Kidney (tissue), 22 donors: ENCODE measurements at places on chromosomes 2 and 18.

- no peak overlapping the region for H3K27ac ChIP-seq
- no peak for DNase-seq
- no peak overlapping the region for H3K4me3 ChIP-seq
- no peaks in the 10 kb centered on the region for H3K4me1 ChIP-seq
- no peaks in the 10 kb centered on the region for H3K27me3 ChIP-seq
Measured at GRCh38 chr2:4053769-4054493, 350.6 kb downstream of the DCDC2C start.

- H3K4me3 ChIP-seq, result no peak overlapping the region
- no peaks in the 10 kb centered on the region for H3K4me1 ChIP-seq
- H3K27ac ChIP-seq, result no peak overlapping the region
- H3K36me3 ChIP-seq, result no peaks in the 10 kb centered on the region
- H3K27me3 ChIP-seq, result no peaks in the 10 kb centered on the region
- DNase-seq, result no peak
Measured at GRCh38 chr18:11383381-11383780, 226.0 kb upstream of the SLC35G4 start.

GRCh38 chr18:28045880-28046279 lies 131.1 kb downstream of the CDH2 start:
- no peaks in the 10 kb centered on the region for H3K4me1 ChIP-seq
- no peak for DNase-seq
- H3K27ac ChIP-seq, result no peak overlapping the region
- no peaks in the 10 kb centered on the region for H3K36me3 ChIP-seq
- no peaks in the 10 kb centered on the region for H3K27me3 ChIP-seq

DNA sequence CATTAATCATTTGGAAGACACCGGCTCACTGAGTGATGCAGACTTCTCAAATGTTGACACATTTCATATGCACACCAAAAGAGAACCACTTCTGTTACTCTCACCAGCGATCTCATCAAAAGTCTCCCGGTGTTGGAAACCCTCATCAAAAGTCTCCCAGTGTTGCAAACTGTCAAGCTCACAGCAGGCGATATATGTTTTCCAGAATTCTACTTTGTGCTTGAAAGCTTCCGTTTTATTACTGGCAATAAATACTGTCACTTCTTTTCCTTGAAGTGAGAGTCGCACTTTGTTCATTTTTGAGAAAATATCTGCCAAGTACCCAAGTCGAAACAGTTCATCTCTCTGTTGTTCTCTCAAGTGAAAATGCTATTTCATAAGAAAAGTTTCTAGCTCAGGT lies 20.5 kb downstream of the MLPH start:
- no peak overlapping the region for H3K27ac ChIP-seq
- no peak overlapping the region for H3K4me3 ChIP-seq
- peak; percentile 54 for DNase-seq
- H3K27me3 ChIP-seq, result no peaks in the 10 kb centered on the region
- H3K36me3 ChIP-seq, result no peaks in the 10 kb centered on the region

DNA sequence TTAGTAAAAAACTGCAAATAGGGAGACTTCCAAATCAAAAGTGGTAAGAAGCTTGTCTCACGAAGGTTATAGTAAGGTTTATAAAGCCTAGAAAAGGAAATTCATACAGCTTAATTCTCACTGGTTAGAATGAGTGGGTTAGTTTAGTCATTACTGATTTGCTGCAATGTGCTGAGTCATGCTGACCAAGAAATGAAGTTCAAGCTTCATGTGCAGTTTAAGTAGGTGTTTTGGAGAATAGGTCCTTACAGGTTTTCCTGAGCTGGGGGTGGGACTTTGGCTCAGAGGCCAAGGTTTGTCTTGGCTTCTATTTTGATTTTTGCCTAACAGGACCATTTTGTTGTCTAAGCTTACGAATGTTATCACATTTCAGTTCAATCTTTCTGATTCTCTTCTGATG lies 15.1 kb downstream of the CLIP4 start:
- DNase-seq, result no peak
- H3K4me3 ChIP-seq, result no peak overlapping the region
- H3K27me3 ChIP-seq, result no peaks in the 10 kb centered on the region
- no peak overlapping the region for H3K27ac ChIP-seq

DNA sequence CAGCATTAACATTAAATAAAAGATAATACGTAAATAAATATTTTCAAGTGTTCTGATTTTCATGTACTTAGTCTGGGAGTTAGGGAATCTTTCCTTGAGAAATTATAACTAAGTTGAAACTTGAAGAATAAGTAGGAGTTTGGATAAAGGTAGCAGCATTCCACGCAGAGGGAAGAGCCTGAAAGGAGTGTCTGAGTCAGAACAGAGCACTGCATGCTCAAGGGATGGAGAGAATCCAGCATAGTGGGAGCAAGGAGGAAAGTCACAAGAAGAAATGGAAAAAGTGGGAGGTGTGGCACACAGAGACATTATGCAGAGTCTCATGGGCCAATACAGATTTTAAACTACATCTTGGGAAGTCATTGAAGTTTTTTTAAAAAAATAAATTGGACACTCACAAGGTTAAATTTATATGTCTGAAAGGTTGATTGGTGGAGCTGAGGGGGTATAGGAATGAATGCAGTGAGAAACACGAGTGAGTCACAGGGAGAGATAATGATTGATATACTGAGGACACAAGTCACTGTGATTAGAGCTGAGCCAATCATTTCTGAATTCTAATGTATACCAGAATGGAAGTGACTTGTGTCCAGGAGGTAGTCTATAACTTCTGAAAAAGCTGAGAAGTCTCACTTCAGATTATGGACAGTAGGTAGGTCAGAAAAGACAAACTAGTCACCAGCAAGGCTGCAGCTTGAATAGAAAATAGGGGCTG lies 66.9 kb downstream of the ICOS start:
- no peak for DNase-seq
- no peaks in the 10 kb centered on the region for H3K4me1 ChIP-seq
- no peak overlapping the region for H3K4me3 ChIP-seq
- no peak overlapping the region for H3K27ac ChIP-seq
- no peaks in the 10 kb centered on the region for H3K27me3 ChIP-seq
- H3K36me3 ChIP-seq, result no peaks in the 10 kb centered on the region

DNA sequence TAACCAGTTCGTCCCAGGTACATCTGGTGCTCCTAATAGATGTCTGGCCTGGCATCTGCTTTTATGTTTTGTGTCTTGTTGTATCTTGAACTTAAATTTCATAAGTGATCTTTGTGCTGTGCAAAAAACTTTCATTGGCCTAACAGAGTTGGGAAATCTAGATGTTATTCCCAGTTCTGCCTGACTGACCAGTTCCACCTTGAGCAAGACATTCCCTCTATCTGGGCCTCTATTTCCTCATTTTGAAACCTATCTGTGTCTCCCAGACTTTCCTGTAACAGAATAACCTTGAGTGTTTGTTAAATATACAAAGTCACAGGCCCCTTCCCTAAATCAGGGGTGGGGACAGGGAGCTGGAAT lies 90.5 kb upstream of the MSH2 start:
- H3K4me3 ChIP-seq, result no peak overlapping the region
- H3K4me1 ChIP-seq, result peaks cover 18% of the 10 kb centered on the region
- H3K27me3 ChIP-seq, result no peaks in the 10 kb centered on the region
- no peak overlapping the region for H3K27ac ChIP-seq

GRCh38 chr2:151191001-151191400 lies 70.7 kb downstream of the RBM43 start:
- no peak overlapping the region for H3K27ac ChIP-seq
- no peak overlapping the region for H3K4me3 ChIP-seq
- H3K4me1 ChIP-seq, result no peaks in the 10 kb centered on the region
- H3K36me3 ChIP-seq, result no peaks in the 10 kb centered on the region
- H3K27me3 ChIP-seq, result no peaks in the 10 kb centered on the region
- DNase-seq, result no peak
